ENCODE measurements at places on chromosomes 5 and 9.

DNA sequence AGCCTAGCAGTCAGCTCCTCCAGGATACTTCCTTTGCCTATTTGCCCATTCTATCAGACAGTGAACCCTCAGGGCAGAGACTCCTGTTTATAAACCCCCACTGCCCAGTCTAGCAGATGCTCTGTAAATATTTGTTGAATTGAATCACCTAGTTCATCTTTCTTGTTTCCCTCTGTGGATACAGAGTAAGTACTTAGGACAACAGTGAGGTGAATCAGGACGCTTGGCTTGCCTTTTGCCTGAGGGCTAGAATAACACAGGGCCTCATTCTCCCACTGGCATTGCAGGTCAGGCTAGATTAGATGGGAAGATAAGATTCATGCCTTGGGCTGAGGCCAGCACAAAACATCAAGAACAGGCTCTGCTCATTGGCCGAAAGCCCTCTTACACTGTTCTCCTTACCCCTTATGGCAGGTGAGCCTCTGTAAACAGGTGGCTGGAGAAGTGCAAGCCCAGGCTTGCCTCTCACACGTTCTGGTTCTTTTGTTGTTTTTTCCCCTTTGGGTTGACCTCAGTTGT is 22.2 kb downstream of the TNFSF8 start:
- peak; percentile 73 for DNase-seq

DNA sequence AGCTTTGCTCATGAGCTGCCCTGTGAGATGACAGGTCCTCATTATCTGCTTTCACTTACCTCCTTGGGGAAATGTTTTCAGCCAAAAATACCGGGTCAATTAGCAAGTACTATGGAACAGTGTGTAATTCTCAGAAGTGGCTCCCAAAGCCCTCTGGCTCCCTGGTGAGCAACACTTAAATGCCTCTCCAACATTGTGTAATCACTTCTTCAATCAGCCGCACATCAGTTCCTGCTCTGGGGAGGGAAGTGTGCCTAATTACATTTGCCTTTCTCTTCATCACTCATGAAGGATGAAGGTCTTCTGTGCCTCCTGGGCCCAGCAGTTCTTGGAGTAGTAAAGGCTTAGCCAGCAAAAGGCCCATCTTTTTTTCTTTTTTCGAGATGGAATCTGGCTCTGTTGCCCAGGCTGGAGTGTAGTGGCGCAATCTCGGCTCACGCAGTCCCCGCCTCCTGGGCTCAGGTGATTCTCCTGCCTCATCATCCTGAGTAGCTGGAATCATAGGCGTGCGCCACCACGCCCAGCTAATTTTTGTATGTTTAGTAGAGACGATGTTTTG is 23.1 kb downstream of the NIM1K start:
- no peak for DNase-seq

DNA sequence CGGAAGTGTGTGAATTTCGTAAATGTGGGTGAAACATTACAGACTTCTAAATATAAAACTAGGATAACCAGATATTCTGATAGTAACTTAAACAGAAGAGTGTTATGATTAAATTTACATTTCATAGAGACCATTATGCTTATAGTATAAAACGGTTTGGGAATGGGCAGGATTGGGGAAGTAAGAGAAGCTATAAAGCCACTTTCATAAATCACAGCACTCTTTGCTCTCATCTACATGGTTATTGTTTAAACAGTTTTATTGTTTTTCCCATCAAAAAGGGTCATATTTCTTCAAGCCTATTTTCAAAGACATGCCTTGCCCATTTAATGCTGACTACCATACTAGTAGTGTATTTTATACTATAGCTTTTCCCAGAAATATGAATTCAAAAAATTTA is 9.2 kb downstream of the ZFR start:
- DNase-seq = no peak

DNA sequence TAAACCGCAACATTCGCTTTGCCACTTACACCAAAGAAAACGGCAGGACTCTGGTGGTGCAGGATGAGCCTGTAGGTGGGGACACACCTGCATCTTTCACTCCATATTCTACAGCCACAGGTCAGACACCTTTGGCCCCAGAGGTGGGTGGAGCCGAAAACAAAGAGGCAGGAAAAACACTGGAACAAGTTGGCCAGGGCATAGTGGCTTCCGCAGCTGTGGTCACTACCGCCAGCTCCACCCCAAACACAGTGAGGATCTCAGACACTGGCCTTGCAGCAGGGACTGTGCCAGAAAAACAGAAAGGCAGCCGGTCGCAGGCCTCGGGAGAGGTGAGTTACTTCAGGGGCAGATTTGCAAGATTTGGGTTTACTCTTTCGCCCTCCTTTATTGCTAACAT is 33.8 kb downstream of the KDM3B start:
- no peak for DNase-seq

DNA sequence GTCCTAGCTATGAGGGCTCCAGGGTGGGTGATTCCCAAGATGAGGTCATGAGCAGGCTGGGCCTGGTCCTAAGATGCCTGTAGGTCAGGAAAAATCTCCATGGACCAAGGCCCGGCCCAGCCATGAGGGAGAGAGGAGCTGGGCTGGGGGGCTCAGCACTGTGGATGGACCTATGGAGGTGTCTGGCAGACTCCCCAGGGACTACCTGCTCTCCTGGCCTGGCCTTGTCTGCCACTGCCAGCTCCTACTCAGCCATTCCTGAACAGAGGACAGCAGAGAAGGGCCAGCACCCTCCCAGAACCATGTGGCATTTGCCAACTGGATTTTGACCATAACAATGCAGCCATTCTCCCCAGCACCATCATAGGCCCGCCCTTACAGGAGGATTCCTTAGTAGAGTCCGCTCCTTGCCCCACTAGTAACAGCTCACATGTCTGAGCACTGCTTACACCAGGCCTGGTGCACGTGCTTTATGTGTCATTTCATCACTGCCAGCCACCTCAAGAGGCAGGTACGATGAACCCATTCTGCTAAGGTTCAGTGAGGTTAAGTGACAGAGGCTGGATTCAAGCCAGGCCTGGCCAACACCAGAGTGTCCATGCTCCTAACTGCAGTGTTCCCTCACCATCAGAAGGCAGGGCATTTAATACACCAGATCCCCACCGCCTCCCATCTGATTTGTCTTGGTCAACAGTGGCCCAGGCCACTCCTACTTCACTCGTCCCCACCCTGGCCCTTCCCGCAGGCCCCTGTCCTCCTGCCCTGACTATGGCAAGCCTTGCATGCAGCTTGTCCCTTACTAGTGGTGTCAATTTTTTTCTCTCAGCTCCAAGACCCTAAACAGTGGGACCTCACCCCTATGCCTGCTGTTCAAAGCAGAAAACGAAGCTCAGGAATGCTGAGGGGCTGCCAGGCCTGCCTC is 669 bp downstream of the IL13 start:
- DNase-seq = no peak

DNA sequence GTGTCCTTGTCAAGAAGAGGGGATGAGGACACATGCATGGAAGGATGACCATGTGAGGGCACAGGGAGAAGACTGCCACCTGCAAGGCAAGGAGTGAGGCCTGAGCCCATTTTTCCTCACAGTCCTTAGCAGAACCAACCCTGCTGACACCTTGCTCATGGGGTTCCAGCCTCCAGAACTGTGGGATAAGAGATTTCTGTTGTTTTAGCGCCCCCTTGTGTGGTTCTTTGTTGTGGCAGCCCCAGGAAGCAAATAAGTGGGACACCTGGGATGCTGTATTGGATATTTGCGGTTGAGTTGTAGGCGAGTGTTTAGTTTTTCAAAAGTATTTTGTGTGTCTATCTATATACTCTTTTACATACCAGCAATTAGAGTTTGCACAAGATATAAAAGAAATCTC is 206.4 kb downstream of the NXNL2 start:
- DNase-seq = no peak

DNA sequence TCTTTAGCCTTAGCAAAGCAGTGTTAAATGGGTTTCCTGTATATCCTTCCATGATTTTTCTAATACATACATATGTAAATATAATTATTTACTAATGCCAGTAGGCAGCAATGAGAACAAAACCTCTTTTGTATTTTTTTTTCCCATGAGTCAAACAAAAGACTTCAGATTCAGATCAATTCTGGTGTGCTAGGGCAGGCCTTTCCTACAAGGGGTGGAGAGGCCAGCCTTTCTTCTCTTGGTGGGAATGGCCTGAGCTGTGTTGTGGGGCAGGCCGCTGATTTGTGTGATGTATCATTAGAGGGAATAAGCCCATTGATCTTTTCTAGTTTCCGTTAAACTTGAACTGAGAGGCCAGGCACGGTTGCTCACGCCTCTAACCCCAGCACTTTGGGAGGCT is 115.5 kb upstream of the DMRT1 start:
- DNase-seq = no peak

DNA sequence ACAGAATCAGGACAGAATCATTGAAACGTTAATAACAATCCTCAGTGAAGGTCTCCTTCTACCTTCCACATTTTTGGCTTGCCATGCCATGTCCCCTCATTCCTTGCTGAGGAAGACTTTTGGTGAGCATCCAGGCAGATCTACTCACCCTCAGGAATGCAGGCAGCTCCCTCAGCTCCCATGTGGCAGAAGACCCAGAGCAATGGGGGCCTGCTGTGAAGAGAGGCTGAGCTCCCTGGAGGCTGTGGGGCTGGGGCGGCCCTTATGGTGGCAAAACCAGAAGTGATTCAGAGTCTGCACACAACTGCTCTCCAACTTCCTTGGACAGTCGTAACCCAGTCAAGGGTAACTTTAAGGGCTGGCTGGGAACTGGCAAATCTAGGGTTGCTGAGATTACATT is 247.2 kb upstream of the EFNA5 start:
- no peak for DNase-seq

- no peak for DNase-seq
These were observed 26.7 kb downstream of the ERGIC1 start for GRCh38 chr5:172860520-172861443.

DNA sequence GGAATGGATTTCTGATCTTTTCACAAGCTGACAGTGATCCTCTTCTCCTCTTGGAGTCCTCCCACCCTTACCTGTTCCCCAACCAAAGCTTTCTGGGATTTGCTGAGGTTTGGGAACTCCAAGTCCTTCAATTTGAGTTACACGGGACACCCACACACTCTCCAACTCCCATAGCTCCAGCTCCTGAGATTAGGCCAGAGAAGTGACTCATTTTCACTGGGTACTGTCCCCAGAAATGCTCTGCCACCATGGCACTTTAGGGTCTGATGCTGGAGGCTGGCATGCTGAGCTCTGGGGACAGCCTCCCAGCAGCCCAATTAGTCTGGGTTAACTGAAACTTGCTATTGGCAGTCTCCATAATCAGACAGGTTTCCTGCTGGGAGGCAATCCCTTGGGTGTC is 14.0 kb upstream of the HRCT1 start:
- no peak for DNase-seq

GRCh38 chr5:167684251-167684650 is 607.2 kb upstream of the WWC1 start:
- no peak for DNase-seq

DNA sequence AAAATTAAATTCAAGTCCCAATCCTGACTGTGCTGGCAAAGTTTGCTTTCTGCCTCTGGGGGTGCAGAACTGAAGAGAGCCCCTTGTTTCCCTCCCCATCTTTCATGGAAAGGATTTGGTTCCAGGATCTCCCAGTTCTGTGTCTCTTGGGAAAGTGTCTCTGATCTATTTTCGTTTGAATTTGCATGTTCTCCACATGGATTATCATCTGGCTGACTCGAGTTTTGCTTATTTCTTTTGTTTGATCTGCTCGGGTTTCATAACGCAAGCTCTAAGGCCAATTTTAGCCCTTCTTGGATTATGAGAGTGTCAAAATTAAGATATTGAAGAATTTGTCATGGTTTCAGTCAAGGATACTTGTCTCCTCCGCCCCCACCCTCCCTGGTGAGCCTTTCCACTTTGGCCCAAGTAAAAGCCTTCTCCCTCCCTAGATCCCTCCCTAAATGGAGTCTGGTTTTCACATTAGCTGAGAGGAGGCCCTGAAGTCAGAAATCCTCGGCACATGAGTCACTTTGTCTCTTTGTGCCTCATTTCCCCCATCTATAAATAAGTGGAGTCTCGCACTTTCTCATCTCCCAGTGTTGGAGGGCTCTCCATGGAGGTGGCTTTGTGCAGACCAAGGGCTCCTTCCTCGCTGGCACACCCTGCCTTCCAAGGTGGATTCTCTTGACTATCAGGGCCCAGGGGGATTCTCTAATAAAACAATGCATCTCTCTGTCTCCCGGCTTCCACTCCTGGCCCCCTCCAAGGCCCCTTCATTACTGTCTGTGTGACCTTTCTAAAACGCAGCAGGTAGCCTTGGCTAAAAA is 17.3 kb downstream of the ADRB2 start:
- DNase-seq = no peak

DNA sequence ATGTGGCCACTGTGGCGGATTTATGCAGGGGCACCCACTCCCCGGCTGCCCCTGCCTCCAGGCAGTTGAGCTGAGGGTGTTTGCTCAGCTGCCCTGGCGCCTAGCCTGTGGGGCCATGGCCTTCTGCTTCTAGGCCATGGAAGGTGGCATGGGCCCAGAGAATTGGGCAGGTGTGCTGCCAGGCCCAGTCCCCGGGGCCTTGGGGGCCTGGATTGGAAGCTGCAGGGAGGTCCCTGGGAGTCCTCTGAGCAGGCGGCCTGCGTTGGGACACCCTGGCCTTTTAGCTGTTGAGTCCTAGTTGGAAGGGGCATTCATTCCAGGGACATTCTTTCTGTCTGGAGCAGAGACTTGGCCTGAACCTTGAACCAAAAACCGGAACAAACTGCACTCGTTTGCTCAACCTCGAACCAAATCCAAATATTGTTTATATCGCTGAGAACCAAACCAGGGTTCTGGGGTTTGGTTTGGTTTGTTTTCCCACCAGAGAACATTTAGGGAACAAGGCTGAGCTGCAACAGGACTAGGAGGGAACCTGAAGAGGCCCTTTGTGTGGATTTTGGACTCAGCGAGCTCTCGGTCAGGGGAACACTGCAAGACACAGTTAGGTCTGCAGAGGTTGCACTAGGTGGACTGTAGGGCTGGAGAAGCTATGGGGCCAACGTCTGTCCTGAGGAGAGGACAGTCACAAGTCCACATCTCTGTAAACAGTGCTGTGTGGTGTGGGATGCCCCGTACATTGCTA is 116.8 kb downstream of the BOD1 start:
- peak; percentile 6 for DNase-seq

DNA sequence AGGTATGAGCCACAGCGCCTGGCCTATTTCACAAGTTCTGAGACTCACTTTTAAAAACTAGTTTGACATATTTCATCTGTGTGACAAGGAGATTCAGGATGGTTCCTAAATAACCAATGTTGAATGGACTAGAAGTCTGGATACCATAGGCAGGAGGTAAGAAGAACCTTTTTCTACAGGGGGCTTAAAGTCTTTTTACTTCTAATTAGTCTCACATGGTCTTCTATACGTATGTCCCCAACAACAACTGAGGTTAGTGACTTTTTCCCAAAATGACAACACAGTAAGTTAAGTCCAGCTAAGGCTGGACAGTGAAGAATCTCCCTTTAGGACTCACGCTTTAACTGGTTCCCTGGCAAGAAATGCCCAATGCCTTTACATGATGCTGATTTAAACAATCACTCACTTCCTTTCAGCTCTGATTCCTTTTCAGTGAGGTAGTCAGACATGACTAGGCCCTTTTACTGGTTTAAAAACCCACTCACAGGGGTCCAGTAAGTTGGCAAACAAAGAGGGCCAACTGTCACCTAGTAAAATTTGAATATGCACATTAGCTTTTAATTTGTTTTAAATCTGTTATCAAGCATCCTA is 12.1 kb upstream of the HAUS6 start:
- no peak for DNase-seq
